ENCODE measurements at places on chromosomes 1 and 21. TPM values are rescaled to one million over a fixed set of nuclear protein-coding genes. Genes with fewer than 3 reads are reported as not detected.

DNA sequence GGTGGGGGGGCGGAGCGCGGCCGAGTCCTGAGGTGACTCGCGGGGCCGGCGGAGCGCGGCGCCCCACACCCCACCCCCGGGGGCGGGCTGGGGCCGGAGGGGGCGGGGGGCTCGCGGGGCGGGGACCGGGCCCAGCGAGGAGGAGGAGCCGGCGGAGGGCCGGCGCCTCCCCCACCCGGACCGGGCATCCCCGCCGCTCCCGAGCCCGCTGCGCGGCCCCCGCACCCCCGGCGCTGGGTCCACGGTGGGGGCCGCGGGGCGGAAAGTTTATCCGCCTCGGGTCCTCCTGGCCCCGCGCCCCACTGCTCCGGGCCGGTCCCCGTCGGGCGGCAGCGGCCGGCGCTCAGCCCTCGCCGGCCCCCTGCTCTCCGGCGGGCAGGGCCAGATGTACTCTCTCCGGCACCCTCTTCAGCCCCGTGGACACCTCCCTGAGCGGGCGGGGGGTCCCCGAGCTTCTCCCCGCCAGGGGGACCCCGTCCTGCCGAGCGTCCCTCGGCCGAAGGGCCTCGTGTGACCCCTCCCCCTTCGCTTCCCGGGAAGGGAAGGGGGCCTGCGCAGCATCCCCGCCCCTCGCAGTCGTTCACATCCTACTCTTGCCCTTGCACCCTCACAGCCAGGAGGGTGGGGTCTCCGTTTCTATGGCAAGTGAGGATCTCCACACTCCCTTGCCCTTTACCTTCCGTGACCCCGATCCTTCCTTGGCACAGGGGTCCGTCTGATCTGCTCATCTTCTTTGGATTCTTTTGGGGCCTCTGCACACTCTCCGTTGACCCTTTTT, 663 bp downstream of the CAMTA1 start:
- peak; percentile 44 for DNase-seq

DNA sequence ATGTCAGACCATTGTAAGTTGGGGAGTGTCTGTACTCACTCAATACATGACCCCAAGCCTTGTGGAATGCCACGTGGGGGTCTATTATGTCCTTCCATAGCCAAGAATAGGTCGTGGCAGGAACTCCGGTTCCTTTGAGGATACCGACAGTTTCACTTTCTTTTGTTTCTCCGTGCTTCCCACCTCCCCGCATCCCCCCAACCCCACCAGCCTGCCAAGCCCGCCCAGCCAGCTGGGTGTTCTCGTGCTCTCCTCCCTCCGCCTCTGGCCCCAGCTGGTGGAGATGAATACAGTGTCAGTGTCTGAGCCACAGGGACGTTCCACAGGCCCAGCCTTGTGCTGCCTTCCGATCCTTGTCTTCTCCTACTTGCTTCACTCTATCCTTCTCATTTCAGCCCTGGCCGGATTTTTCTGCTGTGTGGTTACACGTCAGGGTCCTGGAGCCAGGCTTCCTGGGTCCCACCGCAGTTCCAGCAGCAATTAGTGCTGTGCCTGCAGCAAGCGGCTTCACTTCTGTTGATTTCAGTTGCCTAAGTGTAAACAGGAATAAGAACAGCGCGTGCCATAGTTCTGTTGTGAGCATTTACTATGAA, 4.1 kb upstream of the AGTRAP start:
- DNase-seq = peak; percentile 96

GRCh38 chr1:19089524-19089923, 120.5 kb downstream of the UBR4 start:
- DNase-seq = no peak

DNA sequence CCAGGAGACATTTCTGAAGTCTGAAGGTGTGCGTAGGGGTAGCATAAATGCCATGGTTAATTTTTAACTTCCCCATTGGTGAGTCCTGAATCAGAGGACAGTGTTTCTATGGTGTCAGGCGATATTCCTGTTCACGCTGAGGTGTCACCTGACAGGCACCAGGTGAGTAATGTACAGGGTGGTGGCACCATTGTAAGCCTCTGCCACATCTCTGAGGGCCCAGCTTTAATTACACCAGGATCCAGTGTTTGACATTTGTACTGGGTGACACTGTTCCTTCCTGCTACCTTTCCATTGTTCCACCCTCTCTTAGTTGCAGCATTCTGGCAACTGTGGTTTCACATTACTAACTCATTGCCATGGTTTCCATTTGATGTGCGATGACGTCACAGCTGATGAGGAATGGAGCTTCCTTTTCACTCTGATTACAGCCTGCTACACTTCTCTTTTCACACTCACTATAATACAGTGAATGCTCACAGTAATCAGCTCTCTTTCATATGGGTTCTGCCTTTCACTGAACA, 40.6 kb upstream of the MARK1 start:
- DNase-seq = peak; percentile 50

DNA sequence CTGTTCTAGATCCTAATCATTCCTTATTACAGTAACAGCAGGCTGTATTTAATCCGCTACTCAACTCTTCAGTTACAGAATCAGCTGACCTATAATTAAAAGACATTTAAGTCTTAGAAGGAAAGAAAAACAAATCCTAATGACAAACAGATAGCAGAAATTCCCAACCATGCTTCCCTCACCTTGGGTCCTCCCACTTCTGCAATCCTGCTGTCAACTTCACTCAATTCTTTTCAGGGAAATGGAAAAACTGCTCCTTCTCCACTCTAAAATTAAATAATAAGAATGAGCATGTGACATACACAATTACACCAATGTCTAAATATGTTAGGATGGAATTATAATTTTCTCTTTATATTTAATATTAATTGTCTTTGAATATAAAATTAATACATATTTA, 182.6 kb upstream of the LYPLAL1 start:
- DNase-seq = peak; percentile 22

DNA sequence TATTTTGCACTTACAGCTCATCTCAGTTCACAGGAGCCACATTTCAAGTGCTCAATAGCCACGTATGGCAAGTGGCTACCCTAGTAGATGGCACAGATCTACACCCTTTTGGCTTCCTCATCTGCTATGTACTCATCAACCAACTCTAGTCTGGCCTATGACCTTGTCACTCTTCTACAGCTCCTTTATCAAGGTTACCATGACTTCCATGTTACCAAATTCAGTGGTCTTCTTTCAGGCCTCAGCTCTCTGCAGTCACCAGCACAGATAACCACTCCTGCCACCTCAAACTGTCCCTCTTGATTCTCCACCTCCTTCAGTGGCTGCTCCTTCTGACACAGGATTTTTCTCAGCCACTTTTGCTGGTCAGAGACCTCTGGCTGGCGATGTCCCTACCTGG, 11.7 kb upstream of the USP48 start:
- no peak for DNase-seq

GRCh38 chr1:177274687-177275211, 104.0 kb downstream of the BRINP2 start:
- peak; percentile 89 for DNase-seq

DNA sequence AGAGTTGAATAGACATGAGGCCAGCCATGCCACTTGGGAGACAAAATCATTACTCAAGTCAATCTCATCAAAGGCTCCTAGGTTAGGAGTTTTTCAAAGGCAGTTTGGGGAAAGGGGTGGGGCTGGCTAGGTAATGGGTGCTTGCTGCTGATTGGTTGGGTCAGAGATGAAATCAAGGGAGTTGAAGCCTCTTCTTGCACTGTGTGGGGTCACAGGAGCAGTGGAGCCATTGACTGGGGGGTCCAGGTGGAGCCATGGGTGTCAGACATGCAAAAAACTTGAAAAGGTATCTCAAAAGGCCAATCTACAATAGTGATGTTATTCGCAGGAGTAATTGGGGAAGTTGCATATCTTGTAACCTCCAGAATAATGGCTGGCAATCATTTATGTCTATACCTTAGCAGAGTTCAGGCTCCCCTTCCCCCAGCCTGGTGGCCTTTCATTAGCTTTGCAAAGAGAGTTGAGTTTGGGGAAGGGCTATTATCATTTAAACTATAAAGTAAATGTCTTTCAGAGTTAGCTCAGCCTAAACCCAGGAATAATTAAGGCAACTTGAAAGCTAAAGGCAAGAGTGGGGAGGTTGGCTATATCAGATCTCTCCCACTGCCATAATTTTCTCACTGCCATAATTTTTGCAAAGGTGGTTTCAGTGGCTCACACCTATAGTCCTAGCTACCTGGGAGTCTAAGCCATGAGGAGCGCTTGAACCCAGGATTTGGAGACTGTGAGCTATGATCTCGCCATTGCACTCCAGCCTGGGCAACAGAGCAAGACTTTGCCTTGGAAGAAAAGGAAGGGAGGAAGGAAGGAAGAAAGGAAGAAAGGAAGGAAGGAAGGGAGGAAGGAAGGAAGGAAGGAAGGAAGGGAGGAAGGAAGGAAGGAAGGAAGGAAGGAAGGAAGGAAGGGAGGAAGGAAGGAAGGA, 7.8 kb upstream of the PINK1 start:
- no peak for DNase-seq

ST3GAL3 gene
- 20.5 TPM for total RNA-seq

CHODL gene
- total RNA-seq = 3.5 TPM

SPRR2D gene
- not detected for total RNA-seq

C1orf226 gene
- 7.9 TPM for total RNA-seq

KRTAP11-1 gene
- not detected for total RNA-seq

FAM72A gene
- 5.6 TPM for total RNA-seq

FCMR gene
- total RNA-seq = 10.5 TPM

FNDC10 gene
- 0.40 TPM for total RNA-seq

PLA2G4A gene
- total RNA-seq = 8.1 TPM
